ENCODE measurements at places on chromosomes 6 and 20.

DNA sequence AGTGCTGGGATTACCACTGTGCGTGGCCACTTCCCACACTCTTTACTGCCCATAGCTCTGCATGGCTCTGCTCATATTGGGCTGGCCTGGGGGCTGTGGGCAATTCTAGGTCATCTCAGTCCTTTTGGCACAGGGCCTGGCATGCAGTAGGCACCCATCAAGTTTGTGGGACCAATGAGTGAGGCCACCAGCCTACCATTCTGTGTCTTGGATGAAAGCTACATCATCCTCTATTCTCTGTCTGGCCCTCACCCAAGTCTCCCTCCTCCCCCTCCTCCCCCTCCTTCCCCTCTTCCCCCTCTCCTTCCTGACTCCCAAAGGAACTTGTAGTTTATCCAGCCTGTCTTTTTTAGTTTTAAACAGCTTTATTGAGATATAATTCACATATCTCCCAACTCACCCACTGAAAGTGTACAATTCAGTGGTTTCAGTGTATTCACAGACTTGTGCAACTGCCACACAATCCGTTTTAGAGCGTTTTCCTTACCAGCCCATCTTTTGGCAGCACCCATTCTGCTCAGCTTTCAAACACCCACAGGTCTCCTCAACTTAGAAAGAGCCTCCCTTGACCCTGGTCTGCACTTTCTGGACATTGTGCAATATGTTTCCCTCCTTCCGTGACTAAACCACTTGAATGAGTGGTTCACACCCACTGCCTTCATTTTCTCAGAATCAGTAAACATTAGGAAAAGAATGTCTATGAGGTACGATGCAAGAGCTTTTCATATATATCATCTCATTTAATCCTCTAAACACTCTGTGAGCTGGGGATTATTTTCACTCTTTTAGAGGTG is 21.5 kb upstream of the MRPS18A start:
- no peak for DNase-seq

- no peak for DNase-seq
These were observed 107.0 kb downstream of the TNFRSF21 start for GRCh38 chr6:47202644-47203205.

GRCh38 chr6:127058936-127059335 is 59.5 kb upstream of the RSPO3 start:
- DNase-seq = no peak

GRCh38 chr20:9838035-9838377 is 870 bp downstream of the PAK5 start:
- DNase-seq = no peak

GRCh38 chr6:67698534-67698933 is 936.5 kb upstream of the ADGRB3 start:
- no peak for DNase-seq

DNA sequence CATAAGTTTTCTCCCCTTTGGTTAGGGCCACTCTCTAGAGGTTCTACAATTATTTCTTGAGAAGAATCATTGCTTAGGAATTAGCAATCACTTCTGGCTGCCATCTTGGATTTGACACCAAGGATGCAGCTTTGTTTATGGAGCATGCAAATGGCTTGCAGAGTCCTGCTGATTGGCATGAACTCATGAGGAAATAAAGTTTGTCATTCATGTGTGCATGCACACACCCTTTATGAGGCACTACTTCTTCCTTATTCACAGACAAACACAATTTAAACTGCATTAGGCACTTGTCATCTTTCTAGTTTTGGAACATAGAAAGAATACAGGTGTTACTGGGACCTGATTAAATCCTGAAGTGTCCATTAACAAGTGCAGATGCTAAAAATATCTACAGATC is 42.5 kb upstream of the HIVEP2 start:
- no peak for DNase-seq

DNA sequence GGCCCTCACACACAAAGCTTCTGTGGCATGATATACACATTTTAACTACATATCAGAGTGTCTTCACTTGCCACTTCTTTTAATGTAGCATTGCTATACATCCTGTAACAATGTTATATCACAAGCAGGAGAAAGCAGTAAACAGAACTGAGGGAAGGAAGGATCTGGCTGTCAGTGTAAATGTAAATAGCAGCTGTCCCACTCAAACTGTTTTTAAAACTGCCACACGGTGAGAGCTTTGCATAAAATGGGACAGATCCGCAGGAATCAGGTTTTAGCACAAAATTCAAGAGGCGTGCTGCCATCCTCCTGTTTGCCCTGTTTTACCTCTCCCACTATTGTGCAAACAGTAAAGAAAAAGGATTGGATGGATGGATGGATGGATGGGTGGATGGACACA is 28.8 kb downstream of the TFAP2D start:
- DNase-seq = no peak

- DNase-seq = no peak
These were observed 2.8 kb upstream of the RAB23 start for GRCh38 chr6:57224769-57225515.

DNA sequence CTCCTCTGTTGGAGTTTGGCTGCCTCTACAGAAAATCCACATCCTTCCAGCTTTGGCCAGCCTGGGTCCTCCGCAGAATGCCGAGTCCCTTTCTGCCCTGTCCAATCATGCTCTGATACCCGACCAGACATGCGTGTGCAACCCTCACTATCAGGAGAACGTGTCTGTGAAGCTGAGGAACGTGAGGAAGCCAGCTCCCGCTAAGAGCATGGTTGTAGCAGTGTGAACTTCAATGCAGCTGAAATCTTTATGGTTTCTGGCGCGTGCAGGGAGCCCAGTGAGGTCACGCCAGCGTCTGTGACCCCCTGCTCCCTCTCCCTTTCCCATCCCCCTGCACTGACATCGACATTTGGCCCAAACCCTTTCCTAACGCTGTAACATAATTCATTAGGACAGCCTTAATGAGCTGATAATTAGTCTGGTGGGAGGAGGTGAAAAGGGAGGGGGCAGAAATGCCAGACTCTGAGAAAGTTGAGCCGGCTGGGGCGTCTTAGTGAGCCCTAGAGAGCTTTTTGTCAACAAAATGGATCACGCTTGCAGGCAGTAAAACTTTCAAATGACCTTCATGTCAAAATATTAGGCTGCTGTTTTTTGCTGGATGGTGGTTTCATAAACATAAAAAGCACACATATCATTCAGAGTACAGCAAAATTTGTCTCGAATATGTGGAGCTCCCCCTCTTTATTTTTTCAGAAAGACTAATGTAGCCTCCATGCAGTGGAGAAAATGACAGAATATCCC is 423.3 kb downstream of the QKI start:
- DNase-seq = no peak

DNA sequence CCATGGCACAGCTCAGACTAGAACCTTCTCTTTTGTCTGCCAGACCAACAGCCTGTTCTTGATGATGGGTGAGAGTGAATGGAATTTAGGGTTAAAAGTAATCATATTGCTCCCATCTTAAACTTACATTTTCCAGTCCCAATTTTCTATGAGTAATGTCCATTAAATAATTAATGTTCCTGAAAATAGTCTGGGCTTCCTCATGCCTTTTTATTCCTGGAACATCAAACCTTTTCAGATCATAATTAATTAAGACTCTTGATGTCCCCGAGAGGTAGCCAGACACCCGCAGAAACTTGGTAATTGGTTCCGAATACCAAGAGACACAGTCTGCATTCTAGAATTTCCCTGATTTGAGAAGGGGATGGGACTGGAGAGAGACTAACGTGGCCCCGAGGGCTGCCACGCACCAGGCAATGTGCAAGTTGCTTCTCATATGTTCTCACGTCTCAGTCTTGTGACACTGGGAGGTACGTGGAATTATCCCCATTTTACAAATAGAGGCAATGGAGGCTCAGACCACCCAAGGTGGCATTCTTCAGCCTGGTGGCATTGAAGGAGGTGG is 78.6 kb upstream of the TOX2 start:
- DNase-seq = no peak

- no peak for DNase-seq
These were observed 7.3 kb upstream of the PXDC1 start for GRCh38 chr6:3758842-3759144.

DNA sequence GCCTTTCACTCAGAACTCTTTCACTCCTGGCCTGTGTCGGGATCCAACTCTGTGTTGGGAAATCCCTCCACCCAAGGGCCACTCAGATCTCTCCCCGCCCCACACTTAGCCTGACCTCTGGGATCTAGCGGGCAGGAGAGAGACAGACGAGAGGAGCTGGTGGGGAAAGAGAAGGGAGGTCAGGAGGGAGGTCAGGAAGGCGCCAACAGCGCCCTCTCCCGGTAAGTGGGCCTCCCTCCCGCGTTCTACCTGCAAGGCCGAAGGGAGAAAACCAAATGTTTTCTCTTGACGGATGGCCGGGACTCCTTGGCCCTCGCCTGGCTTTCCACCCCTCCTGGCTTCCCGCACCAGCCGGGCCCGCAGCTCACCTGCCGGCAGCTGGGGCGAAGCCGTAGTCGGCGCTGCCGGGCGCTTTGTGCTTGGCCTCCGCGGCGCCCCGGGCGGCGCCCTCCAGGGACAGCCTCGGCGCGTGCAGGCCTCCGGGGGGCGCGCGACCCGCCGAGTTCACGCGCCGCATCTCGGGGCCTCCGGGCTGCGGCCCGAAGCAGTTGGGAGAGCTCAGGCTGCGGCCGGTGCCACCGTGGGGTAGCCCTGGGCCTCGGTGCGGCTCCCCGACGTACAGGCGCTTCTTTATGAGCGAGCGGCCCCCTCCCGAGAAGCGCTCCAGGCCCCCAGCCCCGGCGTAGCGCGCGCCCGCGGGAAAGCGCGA is 38.2 kb downstream of the C6orf132 start:
- no peak for DNase-seq
